Activated CD8-positive, alpha-beta T cell treated with anti-CD3 and anti-CD28 coated beads for 36 hours (primary cell): ENCODE measurements at places on chromosomes 5 and 9.

DNA sequence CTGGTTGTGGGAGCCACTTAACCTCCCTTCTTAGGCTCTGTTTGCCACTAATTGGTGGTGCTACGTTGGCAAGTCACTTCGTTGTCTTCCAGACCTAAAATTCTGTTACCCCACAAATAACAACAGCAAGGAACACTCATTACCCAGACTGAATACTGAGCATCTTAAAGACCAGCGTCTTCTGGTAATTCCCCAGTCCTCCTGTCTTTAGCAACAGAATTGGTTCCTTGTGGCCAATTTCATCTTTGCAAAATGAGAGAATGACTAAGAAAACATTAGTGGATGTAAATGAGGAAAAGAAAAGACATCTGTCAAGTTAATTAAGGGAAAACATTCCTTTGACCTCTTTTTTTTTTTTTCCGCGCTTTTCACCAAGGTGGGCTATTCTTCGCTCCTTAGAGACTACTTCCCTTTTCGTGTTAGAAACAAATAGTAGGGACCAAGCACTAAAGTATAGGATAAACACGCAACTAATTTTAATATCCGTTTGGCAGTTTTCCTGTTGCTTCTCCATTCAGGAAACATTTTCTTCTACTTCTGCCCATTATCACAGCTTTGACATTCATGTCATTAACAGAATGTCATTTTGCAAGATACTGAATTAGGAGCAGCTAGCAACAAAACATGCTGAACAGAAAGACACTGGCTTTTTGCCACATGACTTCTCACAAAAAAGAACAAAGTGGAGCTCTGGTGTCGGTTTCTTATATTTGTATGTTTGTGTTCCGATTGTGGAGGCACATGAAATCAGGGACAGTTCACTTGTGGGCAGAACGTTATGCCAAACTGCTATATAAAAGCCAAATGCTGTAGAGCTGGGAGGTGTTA lies 154.2 kb downstream of the CD180 start:
- no peak for DNase-seq

GRCh38 chr9:26462213-26462612 lies 430.4 kb downstream of the CAAP1 start:
- no peak for DNase-seq

GRCh38 chr9:69898714-69899209 lies 78.1 kb downstream of the CFAP95 start:
- DNase-seq = no peak

DNA sequence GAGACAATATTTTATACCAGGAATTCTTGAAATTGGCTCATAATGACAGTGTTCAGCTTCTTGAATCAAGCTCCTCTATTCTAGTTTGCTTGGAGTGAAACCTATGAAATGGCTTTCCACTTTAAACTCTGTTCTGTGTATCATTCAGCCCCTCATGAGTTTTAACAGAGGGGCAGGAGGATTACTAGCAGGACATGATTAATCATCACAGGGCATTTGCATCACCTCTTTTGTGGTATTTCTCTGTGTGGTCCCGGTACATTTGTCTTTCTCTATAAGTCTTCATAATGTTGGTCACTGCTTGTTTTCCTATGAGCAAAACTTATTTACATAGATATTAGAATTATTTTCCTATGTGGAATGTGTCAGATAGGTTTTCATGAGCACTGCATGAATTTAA lies 21.2 kb downstream of the CAST start:
- no peak for DNase-seq

- peak; percentile 59 for DNase-seq
Observed at GRCh38 chr5:80185095-80185494, 70.8 kb downstream of the SERINC5 start.

DNA sequence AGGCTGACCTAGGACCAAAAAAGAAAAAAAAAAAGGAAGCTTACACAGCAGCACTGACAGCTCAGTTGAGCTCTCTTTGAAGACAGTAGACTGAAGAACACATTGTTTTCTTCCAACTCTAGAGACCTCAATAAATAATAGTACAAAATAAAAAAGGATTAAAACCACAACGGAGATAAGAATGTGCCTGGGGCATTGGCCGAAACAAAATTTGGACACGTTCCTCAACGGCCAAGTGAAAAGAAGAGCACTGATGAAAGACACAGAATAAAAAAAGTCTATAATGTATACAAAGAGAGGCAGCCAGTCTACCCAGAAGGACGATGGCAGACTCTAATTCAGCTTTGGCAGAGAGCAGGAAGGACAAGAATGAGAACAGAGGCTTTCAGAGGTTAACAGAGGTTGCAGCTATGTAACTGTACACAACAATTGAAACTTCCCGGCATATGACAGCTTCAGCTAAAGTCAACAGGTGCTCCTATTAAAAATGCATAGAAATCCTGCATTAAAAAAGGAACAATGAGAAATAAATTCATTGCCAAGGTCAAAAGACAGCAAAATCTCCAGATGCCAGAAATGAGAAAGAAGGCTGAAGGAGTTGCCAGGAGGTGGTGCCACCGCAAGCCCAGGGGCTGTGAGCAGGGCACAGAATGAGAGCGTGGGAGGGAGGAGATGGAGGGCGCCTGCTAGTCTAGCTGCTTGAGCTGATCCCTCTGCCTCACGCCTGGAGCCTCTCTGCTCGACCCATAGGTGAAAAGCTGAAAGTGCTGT lies 113.9 kb downstream of the DCP2 start:
- DNase-seq = peak; percentile 64

GRCh38 chr5:72410688-72411295 lies 90.6 kb downstream of the PTCD2 start:
- DNase-seq = no peak

GRCh38 chr9:37550781-37551180 lies 25.4 kb downstream of the FBXO10 start:
- no peak for DNase-seq
